Stimulated activated CD4-positive, alpha-beta T cell treated with anti-CD3 and anti-CD28 coated beads, Interleukin-2, amount 100 ng/mL, for 24 hours (primary cell): ENCODE measurements at places on chromosomes 5 and 9.

DNA sequence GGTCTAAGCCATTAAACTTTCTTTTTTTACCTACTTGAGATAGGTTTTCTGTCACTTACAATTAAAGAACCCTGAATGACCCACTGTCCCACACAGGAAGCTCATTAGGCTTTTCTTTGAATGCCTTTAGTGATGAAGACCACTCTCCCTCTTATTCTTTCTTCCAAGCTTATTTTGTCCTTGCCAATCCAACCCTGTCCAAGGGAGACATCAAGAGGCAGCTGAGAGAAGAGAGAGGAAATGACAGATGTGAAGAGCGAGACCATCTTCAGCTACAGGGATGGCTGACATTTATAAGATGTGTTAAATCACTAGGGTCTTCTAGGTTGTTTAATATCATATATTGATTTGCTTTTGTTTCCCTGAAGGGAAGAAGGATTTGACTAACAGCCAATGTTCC is 133.5 kb downstream of the FAM114A2 start:
- no peak for DNase-seq

DNA sequence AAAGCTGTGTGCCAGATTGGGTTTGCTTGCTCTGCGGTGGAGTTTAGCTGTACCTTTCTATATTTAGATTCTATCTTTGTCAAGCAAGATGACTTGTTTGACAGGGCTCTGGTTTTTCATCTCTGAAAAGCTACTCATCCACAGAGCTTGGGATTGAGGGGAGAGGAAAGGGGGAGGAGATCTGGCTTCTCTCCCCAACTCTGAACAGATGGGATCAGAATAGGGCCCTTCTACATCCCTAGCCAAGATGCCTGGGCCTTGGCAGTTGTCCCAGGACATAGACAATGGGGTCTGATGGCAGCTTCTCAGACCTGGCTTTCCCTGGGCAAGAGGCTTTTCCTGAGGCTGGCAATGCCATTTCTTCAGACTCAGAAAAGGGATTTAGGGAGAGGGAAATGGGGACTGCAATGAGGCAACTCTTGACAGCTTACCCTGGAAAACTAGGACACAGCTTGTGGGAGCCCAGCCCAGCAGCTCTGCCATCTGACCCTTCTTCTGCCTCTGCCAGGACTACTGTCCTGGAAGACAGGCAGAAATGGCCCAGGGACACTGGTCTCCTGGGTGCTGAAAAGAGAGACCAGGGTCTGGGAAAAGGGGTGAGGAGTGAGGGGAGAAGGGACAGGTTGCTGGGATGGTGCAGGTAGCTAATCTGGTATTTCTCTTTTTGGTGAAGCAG is 50.2 kb upstream of the ASTN2 start:
- no peak for DNase-seq

GRCh38 chr5:132495667-132496190 is 5.2 kb upstream of the IRF1 start:
- peak; percentile 79 for DNase-seq

GRCh38 chr5:41296066-41296465 is 82.7 kb upstream of the C6 start:
- no peak for DNase-seq

- DNase-seq, result no peak
Observed at GRCh38 chr9:37944266-37944650, 40.3 kb upstream of the SLC25A51 start.

DNA sequence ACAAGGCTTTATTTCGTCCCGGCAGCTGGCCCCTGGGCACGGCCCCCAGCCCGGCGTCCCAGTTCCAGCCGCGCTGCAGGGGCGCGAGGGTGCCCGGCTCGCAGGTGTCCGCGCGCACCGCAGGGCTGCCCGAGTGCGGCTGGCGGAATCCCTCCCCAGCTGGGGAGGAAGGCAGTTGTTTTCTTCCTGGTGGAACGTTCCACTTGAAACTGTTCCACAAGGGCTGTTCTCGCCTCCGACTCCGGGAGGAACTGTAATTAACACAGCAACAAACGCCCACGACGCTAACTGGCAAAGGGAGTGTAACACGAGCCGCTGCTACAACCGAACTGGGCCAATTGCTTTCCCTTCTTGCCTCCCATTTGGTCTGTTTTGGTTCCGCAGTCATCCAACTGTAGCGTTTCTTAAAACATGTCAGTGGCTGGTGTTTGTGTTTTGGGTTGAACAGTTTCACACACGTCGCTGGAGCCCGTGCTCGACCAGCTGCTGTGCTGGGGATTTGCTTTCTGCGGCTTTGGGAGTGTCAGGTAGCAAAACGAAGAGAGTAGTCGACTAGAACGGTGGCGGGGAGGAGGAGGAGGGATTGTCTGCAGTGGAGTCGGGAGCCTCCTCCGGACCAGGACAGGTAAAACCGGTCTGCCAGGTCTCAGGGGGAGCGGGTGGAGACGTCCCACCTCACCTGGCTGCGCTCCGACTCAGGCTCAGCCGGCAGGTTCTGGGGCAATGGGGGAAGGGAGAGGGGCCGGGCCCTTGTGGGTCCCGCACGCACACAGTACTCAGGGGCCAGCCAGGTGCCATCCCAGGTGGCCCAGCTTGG is 131.6 kb upstream of the NIPBL start:
- peak; percentile 41 for DNase-seq

DNA sequence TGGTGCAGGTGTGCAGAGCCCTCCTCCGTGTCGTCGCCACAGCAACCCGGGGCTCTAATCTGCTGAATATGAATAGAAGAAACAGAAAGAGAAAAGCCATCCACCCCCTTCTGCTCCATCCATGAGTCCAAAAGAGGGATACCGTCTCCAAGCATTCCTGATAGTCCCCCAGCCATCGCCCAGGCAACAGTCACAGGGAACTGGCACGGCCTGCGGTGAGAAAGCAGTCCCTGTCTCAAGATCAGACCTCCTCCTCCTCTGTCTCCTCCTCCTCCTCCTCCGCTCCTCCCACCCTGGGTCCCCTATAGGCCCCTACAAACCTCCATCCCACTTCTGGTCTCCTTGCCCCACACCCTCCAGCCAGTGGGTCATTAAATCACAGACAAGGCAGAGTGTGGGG is 308.1 kb upstream of the MPDZ start:
- DNase-seq, result no peak

GRCh38 chr9:124386201-124386600 is 29.0 kb downstream of the PSMB7 start:
- no peak for DNase-seq

GRCh38 chr9:6667080-6667479 is 21.6 kb upstream of the GLDC start:
- DNase-seq, result no peak

- DNase-seq, result no peak
Observed at GRCh38 chr5:115952588-115952987, 9.7 kb upstream of the LVRN start.
